ENCODE measurements at places on chromosomes 4 and X. TPM values are rescaled to one million over a fixed set of nuclear protein-coding genes. Genes with fewer than 3 reads are reported as not detected.

RNF150 gene
- 10.5 TPM for total RNA-seq

CT45A10 gene
- not detected for total RNA-seq

TCEAL9 gene
- 107 TPM for total RNA-seq

ADH1C gene
- total RNA-seq, result not detected

SMARCA1 gene
- 36.9 TPM for total RNA-seq

HTRA3 gene
- total RNA-seq, result 5.9 TPM

PAGE3 gene
- total RNA-seq, result not detected

SPANXN2 gene
- not detected for total RNA-seq

RBM46 gene
- not detected for total RNA-seq

SLC9B1 gene
- total RNA-seq, result not detected

UCP1 gene
- total RNA-seq, result not detected

COQ2 gene
- total RNA-seq, result 9.5 TPM

BGN gene
- total RNA-seq, result 115 TPM

FHDC1 gene
- total RNA-seq, result 0.25 TPM

FABP2 gene
- total RNA-seq, result not detected

DUX4 gene
- total RNA-seq, result not detected

STATH gene
- not detected for total RNA-seq

MRFAP1L1 gene
- 62.6 TPM for total RNA-seq

TMEM35A gene
- 0.76 TPM for total RNA-seq

OGT gene
- 119 TPM for total RNA-seq

CSN1S1 gene
- total RNA-seq, result not detected

NPY2R gene
- total RNA-seq, result not detected

ZMAT1 gene
- total RNA-seq, result not detected

ZDHHC15 gene
- total RNA-seq, result not detected

DSPP gene
- total RNA-seq, result not detected

KLHL4 gene
- total RNA-seq, result 0.11 TPM

SLC49A3 gene
- total RNA-seq, result 9.1 TPM

TEX13C gene
- total RNA-seq, result not detected

AVPR2 gene
- not detected for total RNA-seq

SLAIN2 gene
- 60.4 TPM for total RNA-seq

HSD17B13 gene
- total RNA-seq, result not detected

Measured in GM23248 (cell line).